ENCODE measurements at places on chromosomes 7 and 10.

- DNase-seq, result no peak
These were observed 79.2 kb downstream of the NEUROD6 start for GRCh38 chr7:31261341-31261740.

DNA sequence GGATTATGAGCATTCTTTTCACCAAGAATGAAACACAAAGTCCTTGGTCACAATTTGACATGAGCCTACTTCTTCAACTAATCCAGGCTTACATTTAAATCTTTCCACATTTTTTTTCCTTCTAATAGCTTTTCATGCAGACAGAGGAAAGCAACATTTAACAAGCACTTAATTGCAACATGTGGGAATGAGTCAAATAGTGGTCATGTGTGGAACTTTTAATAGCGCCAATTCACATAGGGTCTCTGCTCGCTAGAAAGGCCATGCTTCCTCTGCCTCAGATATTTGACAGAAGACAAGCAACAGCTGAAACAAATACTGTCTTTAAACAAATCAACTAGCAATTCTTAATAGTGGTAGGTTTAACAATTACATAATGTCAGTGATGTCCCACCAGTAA lies 285.9 kb upstream of the ETV1 start:
- no peak for DNase-seq

GRCh38 chr10:13102002-13102794 lies 2.2 kb downstream of the OPTN start:
- DNase-seq, result no peak

- DNase-seq, result no peak
These were observed 40.6 kb upstream of the MAGI2 start for GRCh38 chr7:79494046-79494445.

- DNase-seq, result no peak
These were observed 34.1 kb upstream of the RTKN2 start for GRCh38 chr10:62302760-62303159.
